CD4-positive, CD25-positive, alpha-beta regulatory T cell (primary cell): ENCODE measurements at places on chromosomes 5 and 9. TPM values are rescaled to one million over a fixed set of nuclear protein-coding genes. Genes with fewer than 3 reads are reported as not detected.

The TRIP13 gene
- polyA plus RNA-seq = 1.7 TPM

The PCA3 gene
- not detected for polyA plus RNA-seq

The PCDHA13 gene
- not detected for polyA plus RNA-seq

The PRR7 gene
- 10.8 TPM for polyA plus RNA-seq

The LRRC14B gene
- polyA plus RNA-seq = not detected

The PTGES2 gene
- polyA plus RNA-seq = 37.3 TPM

GRCh38 chr9:135055181-135055580 is 32.3 kb upstream of the OLFM1 start:
- DNase-seq = no peak

DNA sequence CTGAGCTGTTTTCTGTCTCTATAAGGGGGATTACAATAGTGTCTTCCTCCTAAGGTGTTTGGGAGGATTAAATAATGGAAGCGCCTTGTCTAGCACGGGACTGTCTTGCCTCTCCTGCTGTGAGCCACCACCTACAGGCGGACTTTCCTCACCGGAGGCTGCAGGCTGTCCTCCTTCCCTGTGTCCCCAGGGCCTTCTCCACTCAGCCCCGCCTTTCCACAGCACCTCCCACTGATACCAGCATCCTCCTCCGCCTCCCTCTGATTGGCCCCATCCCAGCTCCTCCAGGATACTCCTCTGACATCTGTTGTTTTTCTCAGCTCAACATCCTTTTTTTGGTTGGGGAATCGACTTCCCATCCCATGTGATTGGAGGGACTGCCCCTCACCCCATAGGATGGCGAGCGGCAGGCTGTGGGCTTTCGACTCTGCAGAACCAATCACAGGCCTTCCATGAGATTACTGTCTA is 851 bp upstream of the ZDHHC12 start:
- peak; percentile 53 for DNase-seq

GRCh38 chr5:138725818-138726416 is 27.3 kb upstream of the CTNNA1 start:
- DNase-seq = no peak

DNA sequence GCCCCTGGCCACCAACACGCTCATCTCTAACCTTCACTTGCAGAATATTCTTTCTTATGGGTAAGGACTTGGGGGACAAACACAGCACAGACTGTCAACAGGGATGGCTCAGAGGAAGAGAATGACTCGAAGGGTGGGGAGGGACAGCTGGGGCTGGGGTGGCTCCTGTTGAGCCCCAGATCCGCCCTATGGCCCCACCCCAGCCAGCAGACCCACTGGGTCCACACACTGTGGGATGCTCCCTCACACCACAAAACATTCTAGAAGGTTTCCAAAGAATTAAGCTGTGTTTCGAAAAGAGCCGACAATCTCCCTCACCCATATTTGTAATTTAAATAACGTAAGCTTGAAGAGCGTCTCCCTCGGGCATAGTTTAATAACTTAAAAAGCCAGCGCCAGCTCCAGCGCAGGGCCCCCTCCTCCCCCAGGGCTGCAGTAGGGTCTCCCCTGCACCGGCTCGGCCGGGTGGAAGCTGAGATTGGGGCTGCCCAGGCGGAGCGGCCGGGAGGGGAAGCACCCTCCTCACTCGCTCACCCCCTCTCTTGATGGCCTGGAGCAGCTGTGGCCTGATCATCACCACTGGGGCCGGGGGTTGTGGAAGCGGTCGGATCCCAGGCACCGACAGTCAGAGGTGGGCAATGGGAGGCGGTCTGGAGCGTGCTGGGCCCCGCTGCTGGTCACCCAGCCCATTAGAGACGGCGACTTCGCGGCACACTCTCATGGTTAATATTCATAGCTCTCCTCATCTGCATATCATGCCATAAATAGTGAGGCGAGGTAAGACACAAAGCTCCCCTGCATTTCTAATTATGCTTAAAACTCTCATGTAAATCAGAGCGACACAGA is 37.6 kb downstream of the NACC2 start:
- no peak for DNase-seq

GRCh38 chr5:158629591-158630312 is 470.0 kb downstream of the EBF1 start:
- no peak for DNase-seq

DNA sequence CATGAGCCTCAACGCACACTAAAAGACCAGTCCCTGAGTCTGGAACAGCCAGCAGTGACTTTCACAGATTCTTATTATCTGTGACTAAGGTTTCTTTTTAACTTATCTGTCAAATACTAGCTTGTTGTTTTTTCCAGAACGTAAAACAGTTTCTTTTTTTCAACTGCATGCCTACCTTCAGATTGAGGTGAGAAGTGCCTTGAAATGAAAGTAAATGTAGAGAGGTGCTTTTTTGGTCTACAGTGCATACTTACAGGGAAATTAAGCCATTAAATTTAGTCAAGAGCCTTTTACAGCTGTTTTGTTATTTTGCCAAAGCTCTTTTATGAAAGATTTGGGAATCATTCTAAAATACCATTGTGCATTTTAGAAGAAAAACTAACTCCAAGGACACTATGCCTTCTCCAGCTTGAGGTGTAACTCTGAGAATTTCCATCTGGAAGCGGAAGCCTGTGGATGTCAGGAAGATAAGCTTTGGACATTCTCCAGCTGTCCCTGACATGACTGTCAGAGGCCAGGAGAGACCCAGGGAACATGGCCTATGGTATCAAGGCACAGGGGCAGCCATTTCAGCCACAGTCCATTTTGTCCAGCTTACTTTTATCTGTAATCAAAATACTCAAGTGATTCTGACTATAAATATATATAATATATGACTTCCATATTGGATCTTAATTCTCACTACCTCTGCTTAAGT is 230.3 kb downstream of the GLIS3 start:
- no peak for DNase-seq
